Right ventricle myocardium superior (tissue), 1 donor: ENCODE measurements at places on chromosomes 4 and X.

DNA sequence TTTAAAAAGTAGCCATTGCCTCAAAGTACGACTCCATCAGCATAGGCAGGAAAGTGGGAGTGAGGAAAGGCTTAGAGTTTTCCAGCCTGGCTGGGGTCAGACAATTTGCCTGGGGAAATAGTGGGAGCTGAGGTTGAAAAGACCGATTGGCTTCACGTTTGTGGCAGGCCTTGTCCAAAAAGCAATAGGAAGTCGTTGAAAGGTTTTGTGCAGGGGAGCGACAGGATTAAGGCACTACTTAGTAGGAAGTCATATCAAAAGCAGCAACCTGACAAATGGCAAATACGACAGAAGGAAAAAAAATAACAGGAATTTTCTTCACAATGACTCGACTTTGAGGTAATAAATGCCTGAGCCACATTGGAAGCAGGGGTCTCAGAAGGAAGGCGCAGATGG is 691 bp upstream of the EREG start:
- no peak for DNase-seq

DNA sequence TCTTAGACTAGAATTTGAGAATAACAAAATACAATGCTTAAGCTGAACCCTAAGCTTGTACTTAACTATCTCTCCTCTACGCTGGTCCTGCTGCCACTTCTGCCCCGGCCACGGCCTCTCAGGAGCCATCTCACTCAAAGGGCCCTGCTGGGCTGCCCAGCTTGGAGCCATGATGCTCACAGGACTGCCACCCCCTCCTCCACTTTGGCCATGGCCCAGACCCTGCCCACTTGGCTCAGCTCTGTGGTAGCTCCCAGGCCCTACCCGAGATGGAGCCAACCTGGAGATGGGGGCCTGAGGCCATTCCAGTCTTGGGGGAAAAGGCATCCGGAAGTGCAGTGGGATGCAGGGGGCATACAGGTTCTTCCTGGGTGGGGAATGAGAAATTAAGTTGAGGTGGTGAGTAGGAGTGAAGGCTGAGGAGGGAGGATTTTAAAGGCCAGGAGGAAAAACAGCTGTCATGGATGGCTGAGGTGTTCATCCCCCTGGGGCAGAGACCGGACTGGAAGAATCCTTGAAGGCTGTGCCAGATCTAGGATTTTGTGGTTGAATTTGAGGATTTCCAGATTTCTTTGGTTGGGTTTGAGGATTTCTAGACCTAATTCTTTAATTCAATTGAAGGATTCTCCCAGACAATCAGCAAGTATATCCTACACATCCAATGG is 824 bp downstream of the SASH3 start:
- no peak for DNase-seq

DNA sequence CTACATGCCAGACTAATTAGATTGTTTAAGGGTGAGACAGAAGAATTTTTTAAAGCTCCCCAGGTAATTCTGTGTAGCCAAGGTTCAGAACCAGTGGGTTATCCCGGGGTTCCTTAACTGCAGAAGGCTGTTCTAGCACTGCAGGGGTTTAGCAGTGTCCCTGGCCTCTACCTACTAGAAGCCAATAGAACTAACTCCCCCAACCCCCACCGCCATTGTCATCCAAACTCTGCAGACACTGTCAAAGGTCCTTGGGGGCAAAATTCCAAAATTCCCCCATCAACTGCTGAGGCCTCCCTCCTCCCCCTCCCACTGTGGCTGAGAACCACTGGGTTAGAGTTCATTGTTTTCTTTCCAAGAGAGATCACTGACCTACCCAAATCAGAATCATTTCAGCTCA is 66.4 kb downstream of the MOSPD2 start:
- DNase-seq, result no peak

- no peak for DNase-seq
These were observed 40.4 kb upstream of the AR start for GRCh38 chrX:67503453-67503852.

GRCh38 chr4:183637461-183637860 is 21.5 kb downstream of the RWDD4 start:
- DNase-seq, result no peak
